ENCODE measurements at places on chromosomes 13 and 19.

DNA sequence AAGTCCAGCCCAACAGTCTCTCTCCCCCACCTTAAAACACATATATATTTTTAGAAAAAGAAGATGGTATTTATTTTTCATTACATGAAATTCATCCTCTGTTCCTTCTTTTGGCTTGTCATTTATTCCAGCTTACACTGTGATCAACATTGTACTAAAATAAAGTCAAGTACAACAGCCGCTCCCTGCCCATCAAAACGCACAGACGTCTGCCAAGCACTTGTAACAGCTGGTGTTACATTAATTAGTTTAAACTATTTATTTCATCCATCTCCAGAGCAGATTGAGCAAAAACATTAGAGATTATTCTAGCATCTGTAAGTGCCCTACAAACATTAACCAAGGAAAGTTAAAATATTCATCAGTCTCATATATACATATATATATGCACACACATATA lies 350.5 kb downstream of the DACH1 start:
- peak; percentile 87 for DNase-seq

GRCh38 chr13:94209117-94209516 lies 270.4 kb downstream of the DCT start:
- no peak for DNase-seq

DNA sequence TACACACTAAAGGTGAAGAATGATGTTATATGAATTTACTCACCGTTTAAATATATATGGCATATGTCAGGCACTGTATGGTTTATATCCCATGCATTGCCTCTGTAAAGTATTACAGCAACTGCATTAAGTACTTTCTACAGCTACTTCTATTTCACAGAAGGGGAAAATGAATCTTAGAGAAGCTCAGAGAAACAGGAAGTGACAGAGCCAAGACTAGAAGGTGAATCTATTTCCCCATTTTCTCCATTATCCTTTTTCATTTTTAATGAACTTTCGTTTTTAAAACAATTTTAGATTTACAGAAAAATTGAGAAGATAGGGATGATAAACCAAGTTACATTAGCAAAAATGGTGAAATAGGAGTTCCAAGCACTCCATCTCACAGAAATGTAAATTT lies 863.3 kb downstream of the UQCRFS1 start:
- DNase-seq = no peak

GRCh38 chr19:13045812-13046211 lies 50.5 kb downstream of the NFIX start:
- no peak for DNase-seq

GRCh38 chr13:36875961-36876360 lies 44.1 kb downstream of the SMAD9 start:
- no peak for DNase-seq

DNA sequence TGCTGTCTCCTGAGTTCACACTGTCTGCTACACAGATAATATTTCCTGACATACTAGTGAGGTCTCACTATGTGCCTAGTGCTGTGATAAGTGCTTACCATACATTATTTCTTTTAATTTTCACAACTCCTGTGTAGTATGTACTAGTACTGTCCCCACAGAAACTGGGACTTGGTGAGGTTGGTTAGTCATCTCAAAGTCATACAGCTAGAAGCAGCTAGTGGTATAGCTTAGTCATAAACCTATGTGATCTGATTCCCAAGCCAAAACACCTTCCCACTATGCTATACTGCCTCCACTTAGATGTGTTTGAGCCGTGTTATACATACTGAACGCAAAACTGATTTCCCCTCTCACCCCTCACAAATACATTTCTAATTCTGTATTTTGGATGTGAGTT lies 10.5 kb downstream of the MTMR6 start:
- DNase-seq = no peak

- DNase-seq = no peak
These were observed 451 bp downstream of the NOSIP start for GRCh38 chr19:49579947-49580263.

GRCh38 chr19:54248016-54248601 lies 5.5 kb upstream of the LILRA6 start:
- no peak for DNase-seq

- DNase-seq = peak; percentile 97
These were observed 138.9 kb downstream of the OLFM4 start for GRCh38 chr13:53167561-53167960.

GRCh38 chr19:3849092-3849491 lies 19.7 kb downstream of the ZFR2 start:
- no peak for DNase-seq

GRCh38 chr13:111336666-111337065 lies 16.2 kb downstream of the TEX29 start:
- DNase-seq = no peak

DNA sequence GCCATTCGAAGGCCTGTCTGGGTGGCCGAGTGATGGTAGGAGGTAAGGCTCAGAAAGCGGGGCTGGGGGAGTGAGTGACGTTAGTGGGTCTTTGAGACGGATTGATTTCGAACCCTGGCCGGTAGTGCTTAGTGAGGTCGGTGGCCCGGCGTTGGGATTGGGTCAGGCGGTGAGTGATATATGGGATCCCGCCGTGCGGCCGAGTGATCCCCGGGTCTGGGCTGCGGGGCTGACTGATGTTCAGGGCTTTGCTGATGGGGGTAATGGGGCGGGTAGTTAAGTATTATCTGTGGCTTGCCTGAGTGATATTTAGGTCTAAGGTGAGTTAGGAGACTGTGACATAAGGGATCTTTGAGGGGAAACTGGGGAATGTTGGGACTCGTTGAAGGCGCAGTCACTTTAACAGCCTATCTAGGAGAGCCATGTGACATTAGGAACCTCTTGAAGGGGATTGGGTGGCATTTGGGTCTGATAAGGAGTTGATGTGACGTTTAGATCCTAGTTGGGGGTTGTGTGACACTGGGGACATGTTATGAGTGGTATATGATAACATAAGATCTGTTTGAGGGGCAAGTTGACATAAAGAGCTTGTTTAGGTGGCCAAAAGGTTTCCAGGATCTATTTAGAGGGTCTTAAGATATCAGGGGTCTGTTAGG lies 543 bp downstream of the PSMC4 start:
- DNase-seq = no peak

GRCh38 chr13:77853703-77854102 lies 64.9 kb downstream of the EDNRB start:
- DNase-seq = no peak

DNA sequence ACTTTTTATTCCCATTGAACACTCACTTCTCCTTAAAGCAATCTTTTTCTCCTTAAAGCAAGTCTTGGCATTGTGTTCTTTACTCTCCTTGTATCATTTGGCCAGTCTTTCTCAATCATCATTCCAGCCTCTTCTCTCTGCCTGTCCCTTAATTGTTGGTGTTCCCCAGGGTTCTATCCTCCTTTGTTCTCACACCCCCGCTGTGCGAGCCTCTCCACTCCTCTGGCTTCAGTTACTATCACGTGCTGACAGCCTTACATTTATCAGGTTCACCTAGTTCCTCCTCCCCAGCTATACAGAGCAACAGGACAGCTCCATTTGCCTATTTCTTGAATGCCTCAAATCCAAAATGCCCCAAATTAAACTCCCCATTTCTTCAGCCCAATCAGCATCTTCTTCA lies 24.6 kb downstream of the CYSLTR2 start:
- DNase-seq = no peak

GRCh38 chr13:98313023-98313921 lies 136.2 kb upstream of the RNF113B start:
- DNase-seq = no peak

DNA sequence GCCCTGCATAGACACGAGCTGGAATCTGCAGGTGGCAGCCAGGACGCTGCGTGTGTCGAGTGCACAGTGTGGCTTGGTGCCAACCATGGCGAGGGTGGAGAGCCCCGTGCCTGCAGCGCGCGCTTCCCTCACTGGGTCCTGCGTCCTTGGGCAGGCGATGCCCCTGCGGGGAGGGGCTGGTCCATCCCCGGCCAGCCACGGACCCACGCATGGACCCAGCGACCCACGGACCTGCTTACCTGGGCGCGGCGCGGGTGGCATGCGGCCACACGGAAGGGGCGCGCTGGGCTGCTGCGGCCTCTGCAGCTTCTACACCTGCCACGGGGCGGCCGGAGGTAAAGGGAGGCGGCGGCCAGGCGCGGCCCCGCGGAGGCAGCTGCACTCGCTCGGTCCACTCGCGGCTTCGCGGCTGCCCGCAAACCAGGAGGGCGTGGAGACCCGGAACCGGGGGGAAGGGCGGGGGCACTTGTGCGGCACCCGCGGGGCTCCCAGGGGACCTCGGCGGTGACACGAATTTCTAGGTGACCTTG lies 569 bp upstream of the MCF2L start:
- no peak for DNase-seq

DNA sequence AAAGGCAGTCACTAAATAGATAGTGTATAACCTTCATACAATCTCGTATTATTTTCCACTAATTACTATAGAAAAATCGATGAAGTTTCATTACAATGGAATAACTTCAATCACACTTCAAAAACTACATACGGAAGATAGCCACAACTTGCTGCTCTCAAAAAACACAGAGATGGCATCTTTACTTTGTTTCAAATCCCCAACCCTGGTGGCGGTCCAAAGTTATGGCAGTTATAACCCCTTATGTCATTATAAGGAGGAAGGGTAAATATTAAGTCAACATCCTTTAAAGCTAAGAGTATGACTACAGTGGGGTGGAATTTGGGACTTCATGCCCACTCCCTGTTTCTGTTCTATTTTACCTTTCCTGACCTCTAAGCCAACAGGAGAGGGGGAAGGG lies 146.5 kb downstream of the LACC1 start:
- no peak for DNase-seq

- no peak for DNase-seq
These were observed 244.0 kb downstream of the GGACT start for GRCh38 chr13:100344544-100344943.
